ENCODE measurements at places on chromosomes 1 and 21.
A peak's percentile ranks its signal among the peaks of the same experiment; 100 is the strongest.

GRCh38 chr1:229106526-229107125 lies 164.3 kb upstream of the RAB4A start:
- no peaks in the 10 kb centered on the region for H3K36me3 ChIP-seq
- no peak overlapping the region for H3K4me3 ChIP-seq
- DNase-seq: no peak
- H3K27ac ChIP-seq: no peak overlapping the region
- no peaks in the 10 kb centered on the region for H3K27me3 ChIP-seq

- no peaks in the 10 kb centered on the region for H3K36me3 ChIP-seq
- no peaks in the 10 kb centered on the region for H3K27me3 ChIP-seq
- no peak overlapping the region for H3K27ac ChIP-seq
- H3K4me1 ChIP-seq: peaks cover 14% of the 10 kb centered on the region
Observed at GRCh38 chr1:201140235-201140940, 13.4 kb upstream of the ASCL5 start.

- no peaks in the 10 kb centered on the region for H3K36me3 ChIP-seq
- H3K27ac ChIP-seq: peak overlapping the region; percentile 41
- no peak overlapping the region for H3K4me3 ChIP-seq
Observed at GRCh38 chr1:32062867-32063230, 9.9 kb upstream of the TMEM39B start.

GRCh38 chr1:184110272-184111204 lies 59.0 kb downstream of the TSEN15 start:
- no peaks in the 10 kb centered on the region for H3K27me3 ChIP-seq
- no peaks in the 10 kb centered on the region for H3K4me1 ChIP-seq
- H3K36me3 ChIP-seq: no peaks in the 10 kb centered on the region
- no peak overlapping the region for H3K27ac ChIP-seq
- no peak overlapping the region for H3K4me3 ChIP-seq
- no peak for DNase-seq

DNA sequence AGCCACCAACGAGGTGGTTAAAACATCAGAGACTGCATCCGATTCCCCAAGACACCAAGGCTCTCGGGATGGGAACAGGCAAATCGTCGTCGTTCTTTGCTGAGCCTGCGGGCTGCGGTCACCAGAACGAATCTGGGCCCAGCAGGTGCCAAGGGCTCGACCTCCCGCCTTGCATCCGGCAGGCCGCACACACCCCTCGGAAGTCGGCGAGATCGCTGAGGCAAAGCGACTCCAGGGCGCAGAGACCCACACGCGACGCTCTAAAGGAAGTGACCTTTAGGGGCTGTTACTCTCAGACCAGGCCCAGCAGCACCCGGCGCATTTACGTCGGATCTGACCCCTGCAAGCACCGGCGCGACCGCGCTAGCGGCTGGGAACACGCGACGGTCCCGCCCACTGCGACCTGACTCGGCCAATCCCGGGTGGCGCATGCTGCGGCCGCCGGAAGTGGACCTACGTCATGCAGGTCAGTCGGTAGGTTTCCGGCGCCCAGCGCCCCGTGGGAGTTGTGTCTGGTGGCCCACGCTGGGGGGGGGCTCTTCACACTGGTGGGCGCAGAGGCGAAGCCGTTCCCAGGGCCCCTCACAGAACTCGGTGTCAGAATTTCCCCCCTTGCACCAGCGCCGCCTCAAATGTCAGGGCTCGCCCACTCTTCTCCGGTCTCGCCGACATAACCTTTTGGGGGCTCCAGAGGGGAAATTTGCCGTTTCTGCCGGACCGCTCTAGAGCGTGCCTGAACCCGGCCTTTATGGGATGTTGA lies 7.5 kb upstream of the PARK7 start:
- H3K27me3 ChIP-seq: no peaks in the 10 kb centered on the region
- peak overlapping the region; percentile 41 for H3K4me3 ChIP-seq
- peak; percentile 96 for DNase-seq
- H3K27ac ChIP-seq: peak overlapping the region; percentile 84

GRCh38 chr1:240465531-240465940 lies 146.4 kb downstream of the GREM2 start:
- no peak for DNase-seq
- H3K27me3 ChIP-seq: no peaks in the 10 kb centered on the region
- no peak overlapping the region for H3K27ac ChIP-seq
- no peaks in the 10 kb centered on the region for H3K36me3 ChIP-seq
- H3K4me3 ChIP-seq: no peak overlapping the region
- no peaks in the 10 kb centered on the region for H3K4me1 ChIP-seq

All from transverse colon (tissue), 4 donors.